ENCODE measurements at places on chromosomes 4 and X. TPM values are rescaled to one million over a fixed set of nuclear protein-coding genes. Genes with fewer than 3 reads are reported as not detected.

SPON2 gene
- total RNA-seq: 28.3 TPM

DNA sequence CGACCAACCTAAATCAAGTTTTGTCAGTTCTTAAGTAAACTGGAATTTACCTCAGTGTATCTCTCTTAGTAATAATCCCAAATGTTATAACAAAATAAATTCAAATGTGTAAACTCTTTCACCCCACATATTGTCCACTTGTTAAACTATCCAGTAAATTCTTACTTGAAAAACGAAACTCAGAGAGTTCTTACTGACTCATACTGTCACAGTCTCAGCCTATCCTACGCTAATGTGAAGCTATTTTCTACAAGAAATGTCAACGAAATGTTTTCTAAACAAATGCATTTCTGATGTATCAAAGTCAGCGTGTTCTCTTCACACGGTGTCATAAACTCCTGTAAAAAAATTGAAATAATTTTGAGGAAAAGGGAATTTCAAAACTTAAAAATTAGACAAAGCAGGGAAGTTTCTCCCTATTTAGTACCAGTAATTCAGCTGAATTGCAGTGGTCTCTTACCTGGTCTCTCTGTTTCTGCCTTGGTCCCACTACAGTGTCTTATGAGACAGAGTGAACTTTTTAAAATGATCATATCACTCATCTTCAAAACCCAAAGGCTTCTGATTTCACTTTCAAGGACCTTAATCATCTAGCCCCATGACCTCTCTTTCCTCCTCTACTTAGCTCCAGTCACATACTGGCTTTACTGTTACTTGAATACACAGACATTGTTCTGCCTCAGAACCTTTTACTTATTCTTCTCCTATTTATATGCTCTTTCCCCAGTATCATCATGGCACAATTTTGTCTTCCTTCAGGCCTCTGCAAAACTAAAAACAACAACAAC lies 63.3 kb downstream of the DCAF8L1 start:
- no peak overlapping the region for H3K4me3 ChIP-seq
- H3K27ac ChIP-seq: no peak overlapping the region
- H3K27me3 ChIP-seq: no peaks in the 10 kb centered on the region
- H3K4me1 ChIP-seq: no peaks in the 10 kb centered on the region

DNA sequence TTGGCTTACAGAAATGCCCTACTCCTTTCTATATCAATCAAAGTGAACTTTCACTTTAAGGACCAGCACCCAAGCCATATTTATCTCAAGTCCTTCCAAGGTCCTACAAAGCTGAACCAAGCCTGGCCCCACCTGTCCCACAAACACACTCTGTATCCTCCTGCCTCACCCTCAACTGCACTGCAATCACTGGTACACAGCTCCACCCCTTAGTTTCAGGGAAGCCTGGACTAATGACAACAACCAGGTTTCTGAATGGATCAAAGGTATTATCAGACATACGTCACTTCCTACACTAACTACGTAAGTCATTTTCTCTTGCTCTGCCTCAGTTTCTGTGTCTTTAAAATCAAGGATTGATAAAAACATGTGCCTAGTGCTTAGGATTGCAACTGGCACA lies 205.6 kb upstream of the HS3ST1 start:
- H3K27ac ChIP-seq: no peak overlapping the region
- H3K4me1 ChIP-seq: no peaks in the 10 kb centered on the region
- no peaks in the 10 kb centered on the region for H3K36me3 ChIP-seq
- no peaks in the 10 kb centered on the region for H3K27me3 ChIP-seq

DNA sequence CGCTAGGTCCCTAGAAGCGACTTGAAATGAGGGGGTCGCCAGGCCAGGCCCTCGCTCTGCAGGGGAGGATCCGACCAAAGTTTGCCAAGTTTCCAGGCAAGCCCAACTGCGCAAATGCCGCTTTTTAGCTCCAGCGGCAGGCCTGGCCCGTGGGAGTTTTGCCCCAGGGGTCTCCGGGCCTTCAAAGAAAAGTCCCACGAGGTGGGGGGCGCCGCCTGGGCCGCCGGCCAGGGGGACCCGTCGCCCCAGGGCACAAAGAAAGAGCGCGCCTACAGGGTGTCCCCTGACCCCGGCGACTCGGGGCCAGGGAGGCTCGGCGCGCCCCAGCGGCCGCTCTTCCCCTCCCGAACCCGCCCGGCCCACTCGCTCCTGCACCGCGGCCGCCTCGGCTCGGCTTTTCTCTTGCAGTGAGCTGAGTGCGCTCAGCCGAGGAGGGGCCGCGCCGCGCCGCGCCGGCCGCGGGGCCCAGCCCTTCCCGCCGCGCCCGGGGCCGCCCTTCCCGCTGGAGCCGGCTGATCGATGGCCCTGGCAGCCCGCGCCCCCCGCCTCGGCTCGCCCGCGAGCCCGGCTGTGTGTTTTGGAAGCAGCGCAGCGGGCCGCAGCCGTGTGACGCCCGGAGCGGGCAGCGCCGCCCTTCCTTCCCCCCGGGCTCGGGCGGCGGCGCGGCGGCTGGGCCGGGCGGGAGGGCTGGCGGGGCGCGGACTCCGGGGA lies 754 bp upstream of the KLF3 start:
- no peak for DNase-seq
- peak overlapping the region; percentile 76 for H3K4me3 ChIP-seq
- peaks cover 13% of the 10 kb centered on the region for H3K27me3 ChIP-seq
- peak overlapping the region; percentile 87 for H3K27ac ChIP-seq
- peaks cover 60% of the 10 kb centered on the region for H3K4me1 ChIP-seq

DNA sequence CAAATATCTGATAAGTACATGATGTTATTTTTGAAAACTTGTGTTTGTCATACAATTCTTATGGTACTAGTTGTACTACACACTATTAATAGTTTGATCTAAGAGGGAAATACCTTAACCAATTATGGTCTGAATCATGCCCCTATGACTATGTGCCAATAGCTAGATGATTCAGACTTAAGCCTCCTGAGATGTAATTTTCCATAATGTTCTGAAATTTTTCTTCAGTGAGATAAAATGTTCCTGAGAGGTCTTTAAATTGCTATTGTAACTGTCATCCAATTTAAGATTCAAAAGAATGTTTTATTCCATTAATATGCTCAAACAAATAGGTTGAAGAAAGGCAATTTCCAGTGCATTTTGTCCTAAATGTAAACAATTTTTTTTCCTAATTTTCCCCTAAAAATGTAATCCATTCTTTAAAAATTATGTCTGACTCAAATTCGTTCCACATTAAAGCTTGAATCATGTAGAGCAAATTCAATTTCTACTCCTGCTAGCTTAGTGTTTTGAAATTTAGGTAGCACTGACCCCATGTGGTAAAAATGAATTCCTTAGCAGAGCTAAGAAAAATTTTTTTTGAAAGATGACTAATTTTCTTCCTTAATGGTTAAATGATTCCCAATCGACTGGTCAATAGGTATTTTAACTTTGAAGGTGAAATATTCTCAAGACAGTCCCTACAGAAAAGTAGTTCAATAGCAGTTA lies 49.1 kb downstream of the APOOL start:
- no peaks in the 10 kb centered on the region for H3K27me3 ChIP-seq
- no peak overlapping the region for H3K4me3 ChIP-seq
- no peak for DNase-seq
- peaks cover 2% of the 10 kb centered on the region for H3K36me3 ChIP-seq

COX7B2 gene
- not detected for total RNA-seq

DNA sequence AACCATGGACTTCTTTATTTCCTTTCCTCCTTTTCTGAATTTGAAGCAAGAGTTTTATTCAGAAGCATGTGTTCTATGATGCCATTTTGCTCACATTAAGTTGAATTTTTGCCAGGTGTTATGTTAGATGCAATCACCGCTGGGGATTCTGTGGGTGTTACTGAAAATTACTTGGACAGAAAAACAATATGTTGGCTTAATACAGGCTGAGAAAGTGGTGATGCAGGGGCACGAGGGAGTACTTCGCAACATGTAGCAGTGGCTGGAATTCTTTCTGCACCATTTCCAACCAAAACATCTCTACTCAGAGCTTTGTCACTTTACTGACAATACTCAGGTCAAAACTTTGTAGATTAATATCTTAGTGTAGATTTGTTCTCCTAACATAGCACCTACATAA lies 109.2 kb upstream of the PCDH18 start:
- DNase-seq: no peak
- no peak overlapping the region for H3K4me3 ChIP-seq
- H3K27me3 ChIP-seq: no peaks in the 10 kb centered on the region
- H3K27ac ChIP-seq: no peak overlapping the region

GRCh38 chr4:10593130-10593529 lies 91.4 kb downstream of the CLNK start:
- no peaks in the 10 kb centered on the region for H3K36me3 ChIP-seq
- no peaks in the 10 kb centered on the region for H3K27me3 ChIP-seq
- H3K27ac ChIP-seq: no peak overlapping the region
- H3K4me1 ChIP-seq: peaks cover 15% of the 10 kb centered on the region

DNA sequence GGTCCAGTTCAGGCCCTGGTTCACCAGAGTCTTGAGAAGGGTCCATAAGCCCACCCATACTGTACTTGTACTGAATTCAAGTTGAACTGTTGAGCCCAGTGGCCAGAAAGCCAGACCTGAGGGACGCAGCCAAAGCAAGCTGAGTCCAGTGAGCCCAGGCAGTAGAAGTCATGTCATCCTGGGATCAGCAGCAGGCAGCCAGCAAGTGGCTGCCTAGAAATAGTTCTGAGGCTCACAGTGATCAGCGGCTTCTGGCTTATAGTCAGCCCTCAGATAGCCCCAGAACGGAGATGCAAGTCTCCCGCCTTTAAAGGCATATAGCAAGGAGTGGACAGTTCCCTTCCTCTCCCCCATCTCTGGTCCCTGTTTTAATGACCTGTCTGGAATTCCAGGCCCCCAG lies 347.1 kb downstream of the FBXW7 start:
- H3K27me3 ChIP-seq: no peaks in the 10 kb centered on the region
- no peak overlapping the region for H3K27ac ChIP-seq
- no peak overlapping the region for H3K4me3 ChIP-seq
- no peak for DNase-seq

- DNase-seq: no peak
- H3K36me3 ChIP-seq: no peaks in the 10 kb centered on the region
- no peaks in the 10 kb centered on the region for H3K4me1 ChIP-seq
Observed at GRCh38 chr4:45345558-45345957, 619.2 kb upstream of the GNPDA2 start.

- no peak overlapping the region for H3K4me3 ChIP-seq
Observed at GRCh38 chr4:95086551-95086950, 328.8 kb downstream of the BMPR1B start.

TLR10 gene
- not detected for total RNA-seq

PAGE2 gene
- not detected for total RNA-seq

TCEAL3 gene
- total RNA-seq: 2.1 TPM

SULT1B1 gene
- total RNA-seq: 6.3 TPM

IL2 gene
- total RNA-seq: 1.6 TPM

GRCh38 chr4:93495346-93495745 lies 333.2 kb upstream of the ATOH1 start:
- no peaks in the 10 kb centered on the region for H3K4me1 ChIP-seq
- no peaks in the 10 kb centered on the region for H3K36me3 ChIP-seq
- no peak for DNase-seq
- H3K27me3 ChIP-seq: no peaks in the 10 kb centered on the region
- no peak overlapping the region for H3K27ac ChIP-seq
- no peak overlapping the region for H3K4me3 ChIP-seq

- H3K4me1 ChIP-seq: no peaks in the 10 kb centered on the region
- H3K27ac ChIP-seq: no peak overlapping the region
- H3K4me3 ChIP-seq: no peak overlapping the region
- no peaks in the 10 kb centered on the region for H3K36me3 ChIP-seq
Observed at GRCh38 chr4:24203926-24204325, 314.1 kb upstream of the PPARGC1A start.

- peak overlapping the region; percentile 88 for H3K27ac ChIP-seq
- H3K27me3 ChIP-seq: no peaks in the 10 kb centered on the region
- no peak for DNase-seq
- peaks cover 20% of the 10 kb centered on the region for H3K4me1 ChIP-seq
- peaks cover 17% of the 10 kb centered on the region for H3K36me3 ChIP-seq
Observed at GRCh38 chrX:49072712-49073095, 1.1 kb downstream of the PRAF2 start.

PTTG2 gene
- 1.7 TPM for total RNA-seq

FAM184B gene
- not detected for total RNA-seq

- H3K36me3 ChIP-seq: no peaks in the 10 kb centered on the region
- H3K4me1 ChIP-seq: no peaks in the 10 kb centered on the region
- DNase-seq: no peak
- no peak overlapping the region for H3K4me3 ChIP-seq
- no peak overlapping the region for H3K27ac ChIP-seq
- H3K27me3 ChIP-seq: no peaks in the 10 kb centered on the region
Observed at GRCh38 chr4:111213531-111213930, 590.7 kb upstream of the PITX2 start.

GRCh38 chr4:153518001-153518400 lies 51.8 kb downstream of the TMEM131L start:
- no peak for DNase-seq
- H3K4me3 ChIP-seq: peak overlapping the region; percentile 60
- peaks cover 77% of the 10 kb centered on the region for H3K4me1 ChIP-seq
- H3K27ac ChIP-seq: peak overlapping the region; percentile 94

GRCh38 chr4:41696763-41697162 lies 51.8 kb downstream of the PHOX2B start:
- H3K4me3 ChIP-seq: no peak overlapping the region
- no peak for DNase-seq
- H3K36me3 ChIP-seq: no peaks in the 10 kb centered on the region
- no peaks in the 10 kb centered on the region for H3K27me3 ChIP-seq

- H3K36me3 ChIP-seq: peaks cover 17% of the 10 kb centered on the region
- DNase-seq: peak; percentile 52
- H3K27ac ChIP-seq: peak within 1 kb of the TSS; percentile 98
- peaks cover 27% of the 10 kb centered on the region for H3K4me1 ChIP-seq
- H3K4me3 ChIP-seq: peak within 1 kb of the TSS; percentile 89
- no peaks in the 10 kb centered on the region for H3K27me3 ChIP-seq
Observed at GRCh38 chrX:30577362-30577991, at the start of gene TASL. Gene TASL (minus strand): TSS chrX:30577766. CDS start chrX:30560355, 17,411 bp downstream.

DNA sequence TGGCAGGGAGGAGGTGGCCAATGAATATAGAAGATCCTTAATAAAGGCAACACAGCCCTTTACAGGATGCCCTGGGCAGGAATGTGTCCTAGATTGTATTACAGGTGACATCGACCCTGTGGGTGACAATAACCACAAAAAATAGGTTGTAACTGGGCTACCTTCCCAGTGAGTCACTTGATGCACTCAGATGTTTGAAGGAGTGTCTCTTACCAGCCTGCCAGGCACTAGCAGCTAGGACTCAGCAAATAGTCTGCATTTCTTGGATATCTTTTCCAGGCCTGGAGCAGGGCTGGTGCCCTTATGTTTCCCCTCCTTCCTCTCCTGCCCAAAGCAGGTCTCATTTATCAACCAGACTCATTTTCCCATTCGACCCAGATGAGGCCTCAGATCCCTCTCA lies 50.9 kb upstream of the TMEM164 start:
- DNase-seq: no peak
- no peaks in the 10 kb centered on the region for H3K36me3 ChIP-seq
- no peaks in the 10 kb centered on the region for H3K27me3 ChIP-seq
- no peak overlapping the region for H3K4me3 ChIP-seq
- no peak overlapping the region for H3K27ac ChIP-seq
- H3K4me1 ChIP-seq: peaks cover 9% of the 10 kb centered on the region

DNA sequence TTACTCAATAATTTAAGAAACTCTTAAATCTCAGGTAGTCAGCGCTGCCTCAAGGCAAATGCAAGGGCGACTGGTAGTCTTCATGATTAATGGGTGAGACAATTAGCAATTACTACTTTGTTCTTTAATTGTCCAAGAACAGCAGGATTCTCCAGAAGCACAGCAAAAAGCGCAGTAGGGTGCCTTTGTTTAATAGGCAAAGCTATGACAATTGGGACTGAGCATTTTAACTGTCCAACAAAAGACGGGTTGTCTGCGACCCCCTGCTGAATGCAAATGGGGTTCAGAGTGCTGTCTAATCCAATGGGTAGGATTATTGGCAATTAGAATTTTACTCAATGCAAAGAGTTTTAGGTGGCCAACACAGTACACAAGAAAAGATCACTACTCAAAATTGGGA lies 286.1 kb downstream of the CHIC1 start:
- H3K4me1 ChIP-seq: no peaks in the 10 kb centered on the region
- H3K27me3 ChIP-seq: no peaks in the 10 kb centered on the region
- H3K36me3 ChIP-seq: no peaks in the 10 kb centered on the region
- H3K4me3 ChIP-seq: no peak overlapping the region
